ENCODE measurements at places on chromosomes 7 and 10. TPM values are rescaled to one million over a fixed set of nuclear protein-coding genes. Genes with fewer than 3 reads are reported as not detected.

GRCh38 chr7:13551503-13551902, 438.0 kb downstream of the ETV1 start:
- DNase-seq: no peak

DNA sequence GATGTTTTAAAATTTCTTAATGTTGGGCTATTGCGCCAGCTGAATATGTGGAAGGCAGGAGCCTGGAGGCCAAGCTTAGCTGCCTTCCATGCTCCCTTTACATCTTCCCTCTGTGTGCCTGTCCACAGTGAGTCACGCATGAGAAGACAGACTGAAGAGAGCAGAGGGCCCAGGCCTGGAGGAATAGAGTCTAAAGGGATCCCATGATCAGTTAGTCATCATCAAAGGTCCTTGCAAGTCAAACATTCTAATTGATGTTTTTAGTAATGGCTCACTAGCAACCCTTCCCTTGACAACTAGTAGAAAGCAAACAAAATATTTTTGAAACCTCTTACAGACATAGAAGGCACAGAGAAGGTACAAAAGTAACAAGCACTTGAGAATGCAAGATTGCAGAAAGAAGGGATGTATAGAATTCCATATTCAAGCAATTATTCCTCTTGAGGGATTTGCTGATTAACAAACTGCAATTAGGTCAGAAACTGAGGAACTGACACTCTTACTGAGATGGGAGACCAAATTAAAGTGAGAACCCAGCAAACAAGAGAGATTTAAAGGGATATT, 30.7 kb upstream of the APBB1IP start:
- no peak for DNase-seq

GRCh38 chr10:128186959-128187787, 61.0 kb upstream of the MKI67 start:
- peak; percentile 28 for DNase-seq

- DNase-seq: no peak
Measured at GRCh38 chr10:132972986-132973902, 30.9 kb upstream of the CFAP46 start.

DNA sequence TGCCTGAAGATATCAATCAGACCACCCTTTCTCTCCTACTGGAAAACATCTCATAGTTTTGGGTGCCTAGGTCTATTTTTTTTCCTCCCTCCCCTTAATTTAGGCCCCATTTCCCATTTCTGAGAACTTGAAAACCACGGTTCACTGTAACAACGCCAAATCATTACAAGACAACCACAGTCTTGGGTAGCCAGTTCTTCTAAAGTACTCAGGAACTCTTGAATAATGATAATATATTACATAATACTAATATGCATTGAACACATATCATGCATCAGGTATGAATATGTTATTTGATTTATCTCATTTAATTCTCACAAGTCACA, 185.1 kb upstream of the ADO start:
- no peak for DNase-seq

DNA sequence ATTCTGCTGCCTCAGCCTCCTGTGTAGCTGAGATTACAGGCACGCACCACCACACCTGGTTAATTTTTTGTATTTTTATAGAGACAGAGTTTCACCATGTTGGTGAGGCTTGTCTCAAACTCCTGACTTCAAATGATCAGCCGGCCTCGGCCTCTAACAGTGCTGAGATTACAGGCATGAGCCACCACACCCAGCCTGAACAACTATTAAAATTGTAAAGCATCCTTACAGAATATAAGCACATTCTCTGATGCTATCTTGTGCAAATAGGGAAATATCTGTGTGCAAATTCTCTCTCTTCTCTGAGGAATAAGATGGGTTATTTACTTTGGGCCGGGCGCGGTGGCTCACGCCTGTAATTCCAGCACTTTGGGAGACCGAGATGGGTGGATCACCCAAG, 12.5 kb downstream of the NUDCD3 start:
- DNase-seq: no peak

- no peak for DNase-seq
Measured at GRCh38 chr10:105210546-105210945, 569.5 kb downstream of the SORCS3 start.

- no peak for DNase-seq
Measured at GRCh38 chr7:2567679-2568278, 9.0 kb downstream of the IQCE start.

GRCh38 chr7:10181996-10182395, 791.7 kb upstream of the PHF14 start:
- no peak for DNase-seq

DNA sequence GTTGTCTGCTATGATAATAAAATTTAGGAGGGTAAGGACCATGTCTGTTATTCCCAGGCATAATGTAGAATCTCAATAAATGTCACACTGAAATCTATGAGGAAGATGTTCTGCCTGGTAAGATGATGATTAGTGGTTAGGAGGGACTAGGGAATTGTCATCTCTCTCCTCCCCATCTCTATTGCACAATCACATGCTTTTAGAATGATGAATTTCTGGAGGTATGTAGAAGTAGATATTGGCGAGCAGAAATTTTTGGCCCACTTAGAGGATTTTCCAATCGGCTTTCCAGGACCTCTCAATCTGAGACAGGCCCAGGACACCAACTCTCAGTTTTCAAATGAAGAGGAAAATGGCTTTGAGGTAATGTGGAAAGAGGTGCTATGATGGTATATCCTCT, 2.0 kb upstream of the PITX3 start:
- DNase-seq: no peak

DNA sequence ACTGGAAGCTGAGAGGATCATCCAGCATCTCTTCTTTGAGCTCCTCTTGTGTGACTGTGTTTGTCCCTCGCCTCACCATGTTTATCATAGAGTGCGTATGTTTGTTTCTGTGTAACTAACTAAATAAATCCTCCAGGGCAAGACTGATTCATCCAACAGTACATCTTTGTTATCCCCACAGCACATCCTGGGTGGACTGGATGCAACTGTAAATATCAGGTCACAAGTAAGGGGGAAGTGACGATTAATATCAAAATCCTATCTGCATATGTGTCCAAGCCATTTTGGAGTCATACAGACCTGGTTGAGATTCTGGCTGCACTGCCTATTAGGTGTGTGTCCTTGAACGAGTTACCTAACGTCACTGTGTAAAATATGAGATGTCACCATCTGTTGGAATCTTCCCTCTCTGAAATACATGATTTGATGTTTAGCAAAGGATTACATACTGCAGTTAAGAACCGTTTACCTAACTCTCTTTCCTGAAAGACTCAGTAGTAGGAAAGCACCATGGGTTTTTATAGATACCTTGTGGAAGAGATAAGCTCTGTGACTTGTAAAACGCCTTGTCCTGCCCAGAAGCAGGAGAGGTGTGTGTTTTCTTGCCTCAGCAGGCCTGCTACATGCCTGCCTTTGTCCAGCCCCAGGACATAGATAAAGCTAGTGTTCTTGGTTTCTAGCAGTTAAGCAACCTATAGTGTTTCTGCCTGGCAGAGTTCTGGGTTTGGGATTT, 25.8 kb downstream of the WBP1L start:
- no peak for DNase-seq

DNA sequence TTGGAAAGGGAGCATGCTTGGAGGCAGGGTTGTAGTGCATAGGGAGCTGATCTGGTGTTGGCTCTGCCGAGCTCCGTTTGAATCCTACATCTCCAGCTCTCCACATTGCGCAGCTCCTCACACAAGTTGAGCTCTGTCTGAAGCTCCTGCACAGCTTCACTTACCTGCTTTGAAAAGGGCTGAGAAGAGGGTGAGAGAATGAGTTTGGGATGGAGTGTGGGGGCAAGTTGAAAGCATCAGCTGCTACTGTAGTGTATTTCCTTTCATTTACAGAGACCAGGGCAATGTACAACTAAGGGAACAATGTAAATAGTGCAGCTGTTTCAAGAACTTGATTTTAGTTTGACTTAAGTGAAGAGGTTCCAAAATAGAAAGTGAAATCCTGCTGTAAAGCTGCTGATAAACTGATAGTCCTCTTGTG, 88.5 kb downstream of the VTI1A start:
- DNase-seq: no peak

DNA sequence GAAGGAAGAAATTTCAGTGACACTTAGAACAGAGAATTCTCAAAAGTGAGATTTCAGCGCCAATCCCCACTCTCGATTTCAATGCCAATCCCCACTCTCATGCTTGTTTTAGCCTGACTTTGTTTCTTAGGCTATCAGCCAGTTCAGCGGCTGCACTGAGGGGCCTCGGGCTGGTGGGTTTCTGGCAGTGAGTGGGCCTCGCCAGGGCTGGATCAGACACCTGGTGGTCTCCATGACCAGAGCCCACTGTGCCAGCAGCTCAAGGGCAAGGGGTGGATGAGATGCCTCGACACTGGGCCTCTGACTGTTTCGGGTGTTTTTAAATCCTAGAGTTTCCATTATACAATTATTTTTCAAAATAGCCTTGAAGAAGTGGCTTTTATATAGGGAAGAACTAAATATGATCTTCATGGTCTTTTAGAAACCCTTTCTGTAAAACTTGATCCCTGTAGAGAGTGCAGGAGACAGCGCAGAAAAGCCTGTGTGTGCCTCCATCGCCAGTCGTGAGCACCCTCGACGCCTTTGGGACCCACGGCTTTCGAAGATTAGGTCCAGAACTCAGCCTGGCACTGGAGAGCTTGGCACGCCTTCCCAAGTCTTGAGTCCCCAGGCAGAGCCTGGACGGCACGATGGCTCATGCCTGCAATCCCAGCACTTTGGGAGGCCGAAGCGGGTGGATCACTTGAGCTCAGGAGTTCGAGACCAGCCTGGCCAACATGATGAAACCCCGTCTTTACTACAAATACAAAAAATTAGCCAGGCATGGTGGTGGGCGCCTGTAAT, 76.2 kb downstream of the INPP5A start:
- DNase-seq: no peak

DNA sequence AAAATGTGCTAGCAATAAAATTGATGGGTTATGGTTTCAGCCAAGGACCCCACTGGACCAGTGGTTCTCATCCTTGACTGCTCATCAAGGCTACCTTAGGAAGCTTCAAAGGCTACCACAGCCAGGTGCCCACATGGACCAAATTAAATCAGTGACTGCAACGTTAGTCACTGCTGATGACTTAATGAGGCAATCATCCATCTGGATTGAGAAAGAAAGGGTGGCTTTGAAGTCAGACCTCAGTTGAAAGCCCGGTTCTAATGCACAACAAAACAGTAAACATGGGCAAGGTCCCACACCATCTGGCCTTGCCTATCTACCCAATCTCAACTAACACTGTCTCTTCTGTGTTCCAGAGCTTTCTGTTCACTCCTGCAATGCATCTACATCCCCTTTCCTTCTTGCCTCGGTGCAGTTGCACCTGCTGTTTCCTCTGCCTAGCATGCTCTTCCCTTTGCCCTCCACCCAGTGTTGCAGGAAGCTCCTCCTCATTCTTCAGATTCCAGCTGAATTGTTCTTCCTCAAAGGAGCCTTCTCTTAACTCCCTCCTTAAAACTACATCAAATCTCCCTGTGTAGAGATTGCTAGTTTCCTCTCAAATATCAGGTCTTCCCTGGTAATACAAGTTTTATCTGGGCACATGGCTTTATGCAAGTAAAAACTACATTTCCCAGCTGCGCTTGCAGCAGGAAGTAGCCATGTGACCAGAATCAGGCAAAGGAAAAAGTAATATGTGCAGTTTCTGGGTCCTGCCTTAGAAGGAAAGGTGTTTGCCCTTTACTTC, 10.3 kb upstream of the KCNK18 start:
- DNase-seq: no peak

DNA sequence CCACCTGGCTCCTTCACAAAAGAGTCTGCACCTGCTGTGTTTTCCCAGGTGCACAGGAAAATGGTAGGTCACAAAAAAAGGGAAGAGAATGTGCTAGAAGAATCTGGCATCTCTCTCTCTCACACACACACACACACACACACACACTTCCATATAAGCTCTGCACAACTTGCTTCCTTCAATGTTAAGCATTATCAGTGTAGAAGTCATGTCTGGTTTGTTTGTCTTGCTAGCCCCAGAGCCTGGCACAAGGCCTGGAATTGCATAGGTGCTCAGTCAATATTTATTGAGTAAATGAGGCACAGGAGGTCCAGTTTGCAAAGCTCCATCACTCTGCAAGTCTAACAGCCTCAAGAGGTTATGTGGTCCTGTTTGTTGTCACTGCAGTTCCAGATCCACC, 867.3 kb upstream of the AUTS2 start:
- no peak for DNase-seq

DNA sequence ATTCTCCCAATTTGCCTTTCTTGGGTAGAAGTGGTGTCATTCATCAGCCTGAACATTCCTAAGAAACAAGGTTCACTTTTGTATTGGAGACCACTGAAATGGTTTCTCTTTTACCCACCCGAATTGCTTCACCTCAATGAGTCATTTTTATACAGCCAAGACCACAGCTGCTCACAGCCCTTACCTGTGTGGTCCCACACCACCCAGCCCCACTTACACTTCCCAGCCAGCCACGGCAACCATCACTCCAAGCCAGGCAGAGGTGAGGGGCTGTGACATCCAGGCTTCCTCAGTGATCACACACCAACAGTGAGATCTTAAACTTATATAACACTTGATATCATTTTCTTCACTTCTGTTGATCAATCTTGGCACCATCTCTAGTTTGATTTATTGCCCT, 20.7 kb downstream of the OR13A1 start:
- DNase-seq: no peak

DNA sequence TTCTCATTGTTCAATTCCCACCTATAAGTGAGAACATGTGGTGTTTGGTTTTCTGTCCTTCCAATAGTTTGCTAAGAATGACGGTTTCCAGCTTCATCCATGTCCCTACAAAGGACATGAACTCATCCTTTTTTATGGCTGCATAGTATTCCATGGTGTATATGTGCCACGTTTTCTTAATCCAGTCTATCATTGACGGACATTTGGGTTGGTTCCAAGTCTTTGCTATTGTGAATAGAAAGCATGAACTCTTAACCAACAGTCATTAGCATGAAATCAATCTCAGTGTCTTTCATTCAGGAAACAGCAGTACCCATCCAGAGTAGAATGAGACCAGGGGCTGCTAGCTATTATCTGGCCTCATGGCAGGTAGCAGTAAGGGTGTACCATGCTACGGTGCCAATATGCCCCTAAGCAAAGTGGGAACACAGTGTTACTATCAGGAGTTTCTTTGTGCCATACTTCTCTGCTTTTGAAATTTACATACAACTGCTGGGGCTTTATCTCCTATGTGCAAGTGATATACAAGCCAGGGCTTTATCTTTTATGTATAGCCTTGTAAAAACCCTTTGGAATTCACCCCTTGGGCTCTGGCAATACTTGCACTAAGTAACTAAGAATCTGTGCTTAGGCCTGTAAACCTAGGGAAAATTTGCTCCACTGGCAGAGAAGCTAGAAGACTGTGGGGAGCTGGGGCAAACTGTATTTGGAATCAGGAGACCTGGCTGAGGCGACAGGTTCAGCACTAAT, 5.4 kb downstream of the PON2 start:
- DNase-seq: no peak

- no peak for DNase-seq
Measured at GRCh38 chr7:107889992-107890391, 991 bp upstream of the DLD start.

- DNase-seq: no peak
Measured at GRCh38 chr7:98555403-98555802, 61.7 kb upstream of the NPTX2 start.

- no peak for DNase-seq
Measured at GRCh38 chr10:109306698-109307097, 616.6 kb downstream of the XPNPEP1 start.

Gene PTF1A
- total RNA-seq: not detected

Gene SLC26A4
- not detected for total RNA-seq

Gene KIF11
- 2.0 TPM for total RNA-seq

Gene CYP3A4
- total RNA-seq: not detected

Gene PSMG3
- total RNA-seq: 22.2 TPM

Gene SEMA3E
- not detected for total RNA-seq

Gene AKR1C4
- not detected for total RNA-seq

Gene VDAC2
- 76.9 TPM for total RNA-seq

Gene MEIG1
- total RNA-seq: not detected

Gene GNAT3
- total RNA-seq: not detected

Gene ARL3
- 3.7 TPM for total RNA-seq

Gene PNLIPRP1
- total RNA-seq: not detected

Gene UNCX
- not detected for total RNA-seq

Measured in CD4-positive, alpha-beta memory T cell (primary cell).